ENCODE measurements at places on chromosomes 11 and 22.

DNA sequence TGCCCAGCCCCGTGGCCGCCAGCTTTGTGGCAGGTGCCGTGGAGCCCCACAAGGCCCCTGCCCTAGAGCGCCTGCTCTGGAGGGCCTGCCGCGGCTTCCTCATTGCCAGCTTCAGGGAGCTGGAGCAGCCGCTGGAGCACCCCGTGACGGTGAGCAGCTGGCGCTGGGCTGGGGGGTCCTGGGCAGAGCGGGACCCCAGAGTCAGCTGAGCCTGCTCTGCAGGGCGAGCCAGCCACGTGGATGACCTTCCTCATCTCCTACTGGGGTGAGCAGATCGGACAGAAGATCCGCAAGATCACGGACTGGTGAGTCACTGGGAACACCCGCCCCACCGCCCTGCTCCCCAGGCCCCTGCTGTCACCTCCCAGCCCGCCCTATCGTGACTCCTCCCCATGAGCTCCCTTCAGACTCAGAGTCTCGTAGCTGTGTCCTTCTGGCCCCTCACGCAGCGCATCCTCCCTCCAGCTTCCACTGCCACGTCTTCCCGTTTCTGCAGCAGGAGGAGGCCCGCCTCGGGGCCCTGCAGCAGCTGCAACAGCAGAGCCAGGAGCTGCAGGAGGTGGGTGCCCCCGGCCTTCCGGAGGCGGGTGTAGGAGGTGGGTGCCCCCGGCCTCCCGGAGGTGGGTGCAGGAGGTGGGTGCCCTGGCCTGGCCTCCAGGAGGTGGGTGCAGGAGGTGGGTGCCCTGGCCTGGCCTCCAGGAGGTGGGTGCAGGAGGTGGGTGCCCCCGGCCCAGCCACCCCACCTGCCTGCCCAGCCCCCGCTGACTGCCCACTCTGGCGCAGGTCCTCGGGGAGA is 4.7 kb downstream of the TCIRG1 start:
- no peak for DNase-seq

DNA sequence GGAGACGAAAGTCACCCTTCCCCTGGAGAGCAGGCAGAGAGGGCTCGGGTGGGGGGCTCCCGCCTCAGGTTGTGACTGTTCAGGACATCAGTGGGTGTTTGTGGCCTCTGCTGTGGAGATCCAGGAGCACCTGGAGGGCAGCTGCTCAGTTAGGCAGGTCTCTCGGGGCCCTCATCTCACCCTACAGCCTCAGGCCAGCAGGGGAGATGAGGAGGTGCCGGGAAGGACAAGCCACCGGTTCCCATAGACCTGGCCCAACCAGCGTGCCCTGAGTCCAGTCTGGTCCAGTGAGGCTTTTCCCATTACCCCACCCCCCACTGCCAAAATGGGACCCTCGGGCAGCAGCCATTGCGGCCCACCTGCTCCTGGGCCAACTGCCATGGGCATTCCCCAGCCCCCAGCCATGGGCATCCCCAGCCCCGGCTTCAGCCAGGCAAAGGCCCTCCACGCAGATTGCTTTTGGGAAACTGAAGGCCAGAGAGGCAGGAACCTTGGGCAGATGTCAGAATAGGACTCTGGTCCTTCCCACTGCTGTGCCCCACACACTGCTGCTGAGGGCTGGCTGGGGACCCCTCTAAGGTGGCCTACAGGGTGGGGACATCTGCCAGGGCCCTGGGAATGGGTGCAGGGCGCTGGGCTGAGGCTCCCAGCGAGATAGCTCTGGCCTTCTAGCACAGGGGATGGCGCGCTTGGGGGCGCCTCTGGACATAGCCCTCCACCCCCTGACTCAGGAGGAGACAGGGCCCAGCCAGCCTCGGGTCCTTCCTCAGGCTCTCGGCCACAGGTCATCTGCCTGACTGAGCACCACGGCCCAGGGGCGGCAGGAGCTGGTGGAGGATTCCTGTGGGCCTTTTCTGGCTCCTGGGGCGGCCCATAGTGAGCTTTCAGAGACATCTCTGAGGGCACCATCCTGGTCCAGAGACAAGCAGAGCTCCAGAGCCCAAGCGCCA is 4.8 kb downstream of the PIM3 start:
- no peak for DNase-seq

- DNase-seq, result no peak
Measured at GRCh38 chr11:1878137-1879031, 13.3 kb downstream of the PRR33 start.

GRCh38 chr11:16844268-16844771 is 105.9 kb downstream of the C11orf58 start:
- no peak for DNase-seq

GRCh38 chr11:5737670-5738392 is 1.6 kb downstream of the OR56B1 start:
- no peak for DNase-seq

GRCh38 chr11:129593098-129593497 is 217.4 kb downstream of the BARX2 start:
- DNase-seq, result no peak
